Stimulated activated CD8-positive, alpha-beta memory T cell treated with anti-CD3 and anti-CD28 coated beads, Interleukin-15, amount 100 ng/mL, for 4 hours (primary cell): ENCODE measurements at places on chromosomes 6 and 20.

- DNase-seq = no peak
Measured at GRCh38 chr6:123668965-123669591, 32.3 kb upstream of the TRDN start.

DNA sequence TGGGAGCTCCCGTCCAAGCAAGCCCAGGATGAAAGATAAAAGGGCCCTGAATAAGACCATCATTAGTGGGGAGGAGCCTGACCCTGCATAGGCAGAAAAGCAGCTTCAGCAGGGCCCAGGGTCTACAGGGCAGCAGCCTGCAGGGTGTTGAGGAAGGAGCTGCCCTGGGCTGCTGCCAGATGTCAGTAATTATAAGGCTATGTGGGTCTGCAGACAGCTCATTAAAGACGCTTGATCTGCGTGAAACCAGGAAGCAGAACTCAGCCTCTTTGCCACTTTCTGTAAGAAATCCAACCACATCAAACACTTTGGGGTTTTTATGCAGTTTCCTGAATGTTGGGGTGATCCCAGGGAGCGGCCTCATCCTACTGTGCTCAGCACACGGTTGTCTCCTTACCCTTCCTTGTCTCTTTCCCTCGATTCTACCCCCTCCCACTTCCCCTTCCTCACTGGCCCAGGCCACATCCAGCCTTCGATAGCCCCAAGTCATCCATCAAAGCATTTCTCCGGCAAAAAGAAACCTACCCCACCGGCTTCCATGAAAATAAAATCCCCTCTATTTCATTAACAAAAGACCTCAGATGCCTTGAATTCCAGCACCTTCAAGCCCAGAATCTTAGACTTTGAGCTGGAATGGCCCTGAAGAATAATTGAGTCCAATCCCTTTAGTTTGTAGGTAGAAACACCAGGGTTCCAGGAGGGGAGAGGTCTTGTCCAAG lies 1.0 kb upstream of the TGM6 start:
- DNase-seq = no peak

DNA sequence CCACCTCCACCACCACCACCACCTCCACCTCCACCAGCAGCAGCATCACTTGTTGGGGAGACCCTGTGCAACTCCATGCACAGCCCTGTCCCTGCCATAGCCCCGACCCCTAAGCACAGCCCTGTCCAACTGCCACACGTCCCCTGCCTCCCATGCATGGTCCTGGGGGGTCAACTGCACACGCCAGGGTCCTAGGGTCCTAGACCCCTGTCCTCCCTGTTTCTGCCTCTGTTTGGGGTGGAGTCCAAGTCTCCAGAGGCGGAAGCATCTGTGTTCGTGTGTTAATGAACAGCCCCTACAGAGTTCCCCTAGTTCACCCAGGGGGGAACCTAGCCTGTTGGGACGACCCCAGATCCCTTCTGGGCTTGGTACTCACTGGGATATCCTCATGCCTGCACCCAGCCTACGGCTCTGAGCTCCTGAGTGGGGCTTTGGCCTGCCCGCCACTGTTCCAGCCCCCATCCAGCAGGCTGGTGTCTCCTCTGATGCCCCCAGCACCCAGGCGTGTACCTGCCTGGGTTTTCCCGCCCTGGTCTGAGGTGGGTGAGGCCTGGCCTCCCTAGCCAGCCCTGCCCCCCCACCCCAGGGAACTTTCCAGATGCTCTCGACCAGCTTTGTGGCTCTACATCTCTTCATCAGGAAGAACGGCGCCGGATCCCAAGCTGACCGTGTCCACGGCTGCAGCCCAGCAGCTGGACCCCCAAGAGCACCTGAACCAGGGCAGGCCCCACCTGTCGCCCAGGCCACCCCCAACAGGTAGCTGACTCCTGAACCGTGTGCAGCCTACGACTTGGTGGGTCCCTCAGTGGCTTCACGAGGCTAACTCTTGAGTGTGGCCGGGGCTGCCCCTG lies 2.5 kb upstream of the TNFRSF6B start:
- DNase-seq = no peak

DNA sequence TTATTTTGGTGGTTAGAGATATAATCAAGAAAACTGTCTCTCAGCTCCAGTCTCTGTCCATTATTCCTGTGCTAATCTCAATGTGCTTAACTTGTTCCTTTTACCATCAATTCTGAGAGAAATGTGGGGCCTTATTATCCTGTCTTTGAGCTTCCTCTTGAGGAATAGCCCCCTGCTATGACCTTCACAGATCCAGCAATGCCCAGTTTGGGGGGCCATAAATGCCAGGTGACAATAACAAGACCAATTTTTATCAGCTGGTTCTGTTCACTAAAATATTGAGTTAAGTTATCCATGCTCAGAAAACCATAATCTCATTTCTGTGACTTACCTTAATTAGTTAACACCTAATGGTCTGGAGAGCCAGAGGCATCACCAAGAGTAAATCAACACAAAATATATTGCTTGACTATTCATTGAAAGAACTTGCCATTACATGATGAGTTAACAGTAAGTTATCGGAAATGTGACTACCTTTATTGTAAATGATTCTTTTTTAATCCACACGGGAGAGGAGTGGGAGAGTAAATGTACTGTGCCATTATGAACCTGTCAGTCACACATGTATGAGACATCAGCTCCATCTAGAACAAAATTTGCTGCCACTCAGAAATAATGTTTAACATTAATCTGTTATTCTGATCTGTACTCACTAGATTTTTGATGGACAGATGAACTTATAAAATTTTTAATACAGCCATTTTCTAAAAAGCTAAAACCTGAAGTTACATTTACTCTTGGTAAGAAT lies 149.7 kb downstream of the ID4 start:
- no peak for DNase-seq

GRCh38 chr20:50313522-50313820 lies 122.8 kb downstream of the CEBPB start:
- DNase-seq = no peak

DNA sequence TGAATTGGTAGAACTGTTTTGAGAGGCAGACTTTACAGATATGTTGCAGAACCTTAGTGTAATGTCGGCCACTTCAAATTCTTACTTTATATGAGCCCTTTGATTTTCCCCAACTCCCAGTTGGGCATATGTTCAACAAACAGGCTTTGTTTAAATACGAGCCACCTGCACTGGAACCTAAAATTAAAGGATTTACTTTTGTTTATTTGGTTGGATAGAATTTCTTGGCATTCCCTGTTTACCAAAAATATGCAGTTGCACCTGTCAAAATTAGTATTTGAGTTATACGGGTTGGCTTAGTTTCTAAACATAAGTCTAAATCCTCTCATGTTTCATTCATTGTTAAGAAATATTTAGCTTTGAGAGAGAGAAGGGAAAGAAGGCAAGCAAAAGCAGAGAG lies 2.4 kb upstream of the GLYATL3 start:
- DNase-seq = no peak

- no peak for DNase-seq
Measured at GRCh38 chr6:39037082-39037508, 11.5 kb upstream of the GLP1R start.

DNA sequence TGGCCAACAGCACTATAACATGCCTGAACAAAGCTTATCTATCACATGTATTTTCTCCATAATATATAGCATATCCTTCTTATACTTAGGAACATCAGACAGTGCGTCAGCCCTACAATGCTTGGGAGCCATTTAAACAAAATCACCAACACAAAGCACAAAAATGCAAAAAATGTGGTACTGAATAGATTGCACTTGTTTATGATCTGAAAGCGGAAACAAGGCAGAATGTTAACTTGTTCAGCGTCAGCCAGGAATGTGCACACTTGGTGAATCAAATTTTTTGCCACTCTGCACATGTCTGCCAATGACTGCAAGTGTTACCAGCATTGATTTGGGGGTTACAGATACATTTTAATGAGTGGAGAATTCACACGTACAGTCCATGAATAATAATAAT lies 14.8 kb downstream of the SLC35A1 start:
- DNase-seq = no peak

- DNase-seq = no peak
Measured at GRCh38 chr6:69294407-69294806, 502.4 kb downstream of the LMBRD1 start.

GRCh38 chr6:167846997-167847606 lies 20.4 kb downstream of the AFDN start:
- no peak for DNase-seq

DNA sequence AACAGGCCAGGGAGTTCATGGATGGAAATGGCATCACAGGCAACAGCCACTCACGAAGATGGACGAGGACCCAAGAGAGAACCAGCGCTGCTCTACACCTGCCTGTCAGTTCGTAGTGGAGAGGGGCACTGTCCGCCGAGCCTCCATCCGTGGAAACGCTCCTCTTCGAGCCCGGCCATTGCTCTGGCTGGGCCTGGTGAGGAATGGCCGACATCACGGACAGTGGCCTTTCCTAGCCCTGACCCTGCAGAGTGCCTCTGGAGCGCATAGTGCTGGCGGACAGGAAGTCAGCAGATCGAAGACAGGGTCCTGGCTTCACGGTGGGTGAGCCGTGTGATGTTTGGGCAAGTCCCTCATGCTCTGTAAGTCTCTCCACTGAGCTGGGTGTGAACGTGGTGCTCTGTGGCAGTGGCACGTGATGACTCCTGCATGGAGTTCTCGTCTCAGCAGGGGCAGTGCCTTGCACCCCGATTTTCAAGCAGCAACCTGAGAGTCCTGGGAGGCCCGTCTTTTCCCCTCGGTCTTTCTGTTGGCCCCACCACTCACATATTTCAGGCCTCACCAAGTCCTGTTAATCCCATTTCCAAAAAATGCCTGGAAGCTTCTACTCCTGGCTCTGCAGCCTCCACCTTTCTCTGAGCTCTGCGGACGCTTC lies 214.4 kb downstream of the ERMARD start:
- no peak for DNase-seq

GRCh38 chr6:158311626-158312025 lies 639 bp upstream of the TULP4 start:
- no peak for DNase-seq

- DNase-seq = no peak
Measured at GRCh38 chr6:44036196-44036595, 91.1 kb downstream of the MRPL14 start.

DNA sequence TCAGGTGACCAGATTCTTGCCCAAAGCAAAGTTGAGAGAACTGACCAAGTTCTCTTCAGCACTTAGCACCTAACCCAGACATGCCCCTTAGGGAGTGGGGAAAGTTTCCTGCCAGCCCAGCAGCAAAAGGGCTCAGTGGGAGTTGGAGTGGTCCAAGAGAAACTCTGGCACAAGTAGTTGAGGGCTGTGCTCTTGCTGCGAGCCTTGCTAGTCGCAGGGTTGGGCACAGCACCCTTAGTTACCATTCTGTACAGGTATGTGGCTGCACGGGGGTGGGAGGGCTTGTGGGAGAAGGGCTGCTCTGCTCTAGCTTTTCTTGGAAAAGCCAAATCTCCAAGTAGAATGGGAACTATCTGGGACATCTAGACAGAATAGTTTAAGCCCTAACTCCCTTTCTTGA lies 6.4 kb downstream of the POLR1C start:
- DNase-seq = no peak

DNA sequence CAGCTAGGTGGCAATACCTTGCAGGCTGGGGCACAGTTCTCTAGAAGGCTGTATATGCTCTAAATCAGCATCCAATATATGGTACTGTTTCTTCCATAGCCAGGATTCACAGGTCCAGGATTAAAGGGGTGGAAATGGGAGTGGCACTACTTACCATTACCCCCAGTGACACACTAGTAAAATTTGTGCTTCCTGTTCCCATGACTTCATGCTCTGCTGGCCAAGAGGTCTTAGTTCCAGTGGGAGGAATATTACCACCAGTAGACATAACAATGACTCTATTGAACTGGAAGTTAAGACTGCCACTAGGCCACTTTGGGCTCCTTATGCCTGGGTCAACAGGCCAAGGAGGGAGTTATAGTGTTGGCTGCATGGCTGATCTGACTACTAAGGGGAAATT lies 174.3 kb upstream of the TNFAIP3 start:
- DNase-seq = no peak

DNA sequence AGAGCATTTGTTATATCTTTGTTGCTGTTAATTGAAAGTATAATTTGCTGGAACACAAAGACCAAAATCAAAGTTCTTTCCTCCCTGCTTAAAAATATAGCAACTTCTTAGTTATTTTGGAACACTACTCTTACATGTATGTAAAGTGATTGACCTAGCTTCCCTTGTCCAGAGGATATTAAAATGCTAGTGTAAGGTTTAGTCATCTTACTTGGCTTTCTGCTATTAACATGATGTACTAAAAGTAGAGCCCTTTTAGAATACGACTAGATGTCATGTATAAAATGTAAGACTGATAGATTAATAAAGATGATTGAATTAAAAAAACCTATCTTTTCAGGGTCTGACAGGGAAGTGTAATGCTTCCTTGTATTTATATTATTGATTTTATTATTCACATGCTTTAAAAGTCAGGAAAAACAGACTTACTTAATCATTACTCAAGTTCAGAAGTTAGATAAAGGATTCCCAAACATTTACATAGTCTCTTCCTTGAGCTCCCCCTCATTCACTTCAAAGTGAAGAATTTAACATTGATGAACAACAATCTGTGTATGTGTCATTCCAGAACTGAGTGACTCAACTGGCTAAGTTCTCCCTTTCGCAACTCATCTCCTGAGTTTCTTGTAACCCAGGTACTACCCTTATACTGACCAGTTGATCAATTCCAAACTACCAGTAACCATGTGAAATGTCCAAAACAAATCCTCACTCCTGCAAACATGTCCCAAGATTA lies 50.9 kb downstream of the BTBD9 start:
- DNase-seq = no peak

DNA sequence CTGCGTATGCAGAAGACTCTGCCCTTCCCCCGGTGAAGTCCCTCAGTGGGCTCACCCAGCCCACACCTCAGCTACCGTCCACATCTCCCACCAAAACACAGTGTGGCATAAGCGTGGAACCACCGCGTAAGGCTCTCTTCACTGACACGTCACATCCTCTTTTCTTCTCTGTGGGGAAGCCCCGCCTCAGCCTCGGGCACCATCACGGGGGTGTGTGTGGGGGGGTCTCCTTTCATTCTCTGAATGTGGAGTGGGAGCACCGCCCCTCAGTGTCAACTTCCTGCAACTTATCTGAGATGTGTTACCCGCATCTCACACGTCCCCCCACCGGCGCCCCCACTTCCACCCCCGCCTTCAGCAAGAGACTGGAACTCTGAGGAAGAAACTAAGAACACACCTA lies 388.4 kb upstream of the JARID2 start:
- peak; percentile 87 for DNase-seq

DNA sequence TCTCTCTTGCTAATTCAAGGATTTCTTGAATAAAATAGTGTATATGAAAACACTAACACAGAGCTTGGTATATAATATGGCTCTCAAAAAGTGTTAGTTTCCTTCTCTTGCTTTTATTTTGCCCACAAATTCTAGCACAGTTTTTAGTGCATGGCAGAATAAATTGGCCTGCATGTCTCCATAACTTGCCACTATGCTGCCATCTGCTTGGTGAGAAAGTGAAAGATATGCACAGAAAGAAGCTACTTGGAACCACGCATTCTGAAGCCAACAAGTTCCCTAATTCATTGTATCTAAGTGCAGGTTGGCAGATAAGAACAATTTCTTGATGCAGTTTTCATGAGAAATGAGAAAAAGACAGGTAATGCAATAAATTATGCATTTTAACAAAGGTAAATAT lies 101.2 kb downstream of the EPHA7 start:
- no peak for DNase-seq

- no peak for DNase-seq
Measured at GRCh38 chr6:138346302-138347195, 31.2 kb upstream of the SMIM28 start.
